Panc1 (cell line): ENCODE measurements at places on chromosomes 13 and 19.

- DNase-seq = no peak
Measured at GRCh38 chr19:40688987-40689338, 1.5 kb downstream of the NUMBL start.

DNA sequence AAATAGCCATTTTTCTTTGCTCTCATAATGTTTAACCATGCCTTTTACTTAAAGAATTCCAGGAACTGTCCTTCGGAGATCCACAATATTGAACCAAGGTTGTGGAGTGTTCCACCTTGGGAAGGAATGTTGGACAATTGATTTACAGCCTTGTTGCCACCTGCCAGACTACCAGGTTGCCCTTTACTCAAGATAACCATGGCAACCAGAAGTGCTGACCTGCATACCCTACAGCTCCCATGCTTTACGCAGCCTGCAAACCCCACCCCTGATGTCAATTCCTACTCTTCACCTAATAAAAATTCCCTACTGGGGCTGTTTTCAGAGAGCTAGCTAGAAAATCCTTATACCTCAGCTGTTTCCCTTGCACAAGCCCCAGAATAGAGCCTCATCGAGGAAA is 151.0 kb upstream of the RXFP2 start:
- DNase-seq = no peak

DNA sequence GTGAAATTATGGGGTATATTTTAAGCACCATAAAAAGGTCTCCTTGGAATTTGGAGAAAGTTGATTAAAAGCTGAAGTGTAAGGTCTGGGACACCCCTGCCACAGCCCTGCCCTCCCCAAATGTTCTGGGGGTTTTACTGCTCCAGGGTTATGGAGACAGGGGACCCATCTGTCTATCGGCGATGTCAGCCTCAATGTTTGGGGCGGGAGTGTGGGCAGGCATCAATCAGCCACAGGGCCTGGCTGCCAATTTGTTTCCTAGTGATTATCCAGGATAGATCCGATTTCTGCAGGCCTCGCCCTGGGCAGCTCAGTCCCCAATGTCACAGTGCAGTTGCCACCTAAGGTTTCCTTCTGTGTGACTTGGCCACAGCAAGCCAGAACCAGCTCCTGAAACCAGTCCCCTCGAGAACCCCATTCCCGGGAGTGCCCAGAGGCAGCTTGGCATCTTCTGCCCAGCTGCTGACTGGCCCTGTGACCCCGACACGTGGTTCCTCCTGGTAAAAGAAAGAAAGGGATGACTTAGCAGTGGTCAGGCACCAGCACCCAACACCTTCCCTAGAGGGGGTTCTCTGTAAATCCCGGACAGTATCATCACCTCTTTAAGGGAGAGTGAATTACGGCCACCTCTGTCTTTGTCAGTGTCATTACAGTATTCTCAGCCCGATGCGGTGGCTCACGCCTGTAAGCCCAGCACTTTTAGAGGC is 41.6 kb downstream of the MYO9B start:
- no peak for DNase-seq

DNA sequence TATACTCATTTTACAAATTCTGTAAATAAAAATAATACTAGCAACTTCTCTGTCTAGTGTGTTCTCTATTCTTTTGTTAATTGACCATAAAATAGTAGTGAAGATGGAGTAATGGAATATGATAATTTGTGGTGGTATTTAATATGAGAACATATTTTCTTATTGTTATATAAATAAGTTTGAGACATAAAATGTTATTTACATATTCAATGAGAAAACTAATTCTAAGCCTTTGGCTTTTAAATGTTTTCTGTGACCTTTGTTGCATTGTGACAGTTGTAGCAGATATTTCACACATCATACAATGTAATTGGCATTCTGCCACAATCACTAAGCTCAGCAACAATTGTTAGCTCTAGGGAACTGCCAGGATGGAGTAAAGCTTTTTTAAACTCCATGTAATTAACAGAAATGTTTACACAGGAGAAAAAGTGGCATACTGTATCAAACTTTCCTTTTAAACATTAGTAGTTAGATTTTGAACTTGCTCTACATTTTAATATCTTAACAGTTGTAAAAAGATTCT is 562.1 kb upstream of the PCDH9 start:
- no peak for DNase-seq

GRCh38 chr13:62887046-62887445 is 1471.4 kb upstream of the PCDH20 start:
- DNase-seq = no peak
